Activated CD4-positive, alpha-beta T cell treated with anti-CD3 and anti-CD28 coated beads, Interleukin-2, amount 10 ng/mL, durations not matched to agents 24 days and 14 days (primary cell): ENCODE measurements at places on chromosomes 1 and 21. TPM values are rescaled to one million over a fixed set of nuclear protein-coding genes. Genes with fewer than 3 reads are reported as not detected.

- peak; percentile 82 for DNase-seq
Observed at GRCh38 chr1:23167353-23168078, 1.1 kb downstream of the LUZP1 start.

- DNase-seq: no peak
Observed at GRCh38 chr21:17819877-17820229, 697 bp upstream of the C21orf91 start.

- DNase-seq: no peak
Observed at GRCh38 chr1:57137980-57138379, 172.2 kb upstream of the C8B start.

The MROH9 gene
- not detected in 2 replicates for total RNA-seq

The KCNQ4 gene
- 1.4 and 1.5 TPM in 2 replicates for total RNA-seq
